ENCODE measurements at places on chromosomes 6 and 20. TPM values are rescaled to one million over a fixed set of nuclear protein-coding genes. Genes with fewer than 3 reads are reported as not detected.

PRRT1 gene
- total RNA-seq, result 0.70 TPM

GRCh38 chr6:106688177-106688951, 59.0 kb downstream of the QRSL1 start:
- DNase-seq, result no peak

DNA sequence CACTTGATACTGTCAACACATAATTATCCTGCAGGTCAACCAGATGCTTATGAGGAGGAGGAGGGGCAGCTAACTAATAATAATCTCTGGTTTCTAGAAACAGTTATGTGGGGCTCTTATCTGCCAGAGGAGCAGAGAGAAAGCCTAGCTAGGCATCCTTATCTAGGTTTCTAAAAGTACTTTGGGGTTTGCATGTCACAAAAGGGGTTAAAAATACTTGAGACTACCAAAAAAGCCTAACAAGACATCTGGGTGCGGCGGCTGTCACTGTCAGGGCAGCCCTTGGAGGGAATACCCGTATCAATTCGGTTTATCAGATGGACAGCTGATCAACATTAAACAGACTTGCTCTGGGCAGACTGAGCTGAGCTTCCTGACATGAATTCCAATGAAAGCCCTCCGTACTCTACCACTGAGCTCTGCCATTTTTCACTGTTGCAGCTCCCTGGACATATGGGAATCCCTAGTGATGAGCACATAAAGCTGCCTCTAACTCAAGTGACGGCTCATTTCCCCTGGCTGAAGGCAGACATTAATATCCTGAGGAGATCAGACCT, 166.6 kb downstream of the PDSS2 start:
- DNase-seq, result no peak

DNA sequence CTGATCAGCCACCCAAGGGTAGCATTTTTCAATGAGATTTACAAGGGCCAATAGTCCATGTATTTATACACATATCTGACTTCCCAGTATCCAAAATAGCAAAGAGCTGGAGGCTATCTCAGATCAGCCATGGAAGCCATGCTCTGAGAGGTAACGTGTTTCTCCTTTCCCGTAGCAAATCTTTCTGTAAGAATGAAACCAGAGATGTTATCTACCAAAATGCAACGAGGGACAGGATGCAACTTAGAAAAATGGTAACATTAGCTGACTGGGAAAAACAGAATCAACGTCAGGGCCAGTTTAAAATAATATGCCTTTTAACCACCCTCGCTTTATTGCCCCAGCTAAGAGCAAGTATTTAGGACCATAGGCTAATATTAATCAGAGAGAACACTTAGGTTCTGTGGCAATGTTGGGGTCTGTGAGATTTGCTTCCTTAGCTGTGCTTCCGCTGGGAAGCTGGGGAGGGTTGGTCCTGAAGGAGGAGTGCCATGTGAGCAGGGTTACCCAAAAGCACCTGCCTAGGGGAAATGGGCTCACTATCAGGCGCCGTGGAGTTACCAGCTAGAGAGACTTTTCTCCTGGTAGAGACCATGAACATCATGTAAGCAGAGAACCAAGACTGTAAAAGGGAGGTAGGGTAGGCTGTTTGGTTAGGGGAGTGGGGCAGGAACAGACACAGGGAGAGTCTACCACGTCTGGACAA, 1.2 kb downstream of the ZNF831 start:
- no peak for DNase-seq

GRCh38 chr20:31566658-31567379, 38.3 kb upstream of the ID1 start:
- DNase-seq, result no peak

DNA sequence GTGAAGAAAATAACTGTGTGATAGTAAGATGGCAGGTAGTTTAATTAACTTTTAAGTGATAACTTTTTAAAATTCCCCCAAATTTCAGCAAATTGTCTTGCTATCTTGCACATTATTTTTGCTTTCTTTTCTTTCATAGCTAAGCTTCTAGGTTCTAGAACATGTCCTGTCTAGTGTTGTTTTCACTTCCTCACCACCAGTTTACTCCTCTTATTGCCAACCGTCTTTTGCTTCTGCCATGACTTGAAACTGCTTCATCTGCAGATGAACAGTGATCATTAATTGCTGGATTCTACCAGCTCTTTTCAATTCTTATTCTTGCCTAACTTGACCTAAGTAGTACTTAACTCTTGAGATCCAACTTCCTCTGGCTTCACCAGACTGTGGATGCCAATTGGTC, 137.8 kb downstream of the CENPW start:
- DNase-seq, result no peak

- DNase-seq, result no peak
Observed at GRCh38 chr6:90450268-90450953, 136.5 kb downstream of the MAP3K7 start.
